Type B pancreatic cell (in vitro differentiated cells): ENCODE measurements at places on chromosomes 4 and X.
A peak's percentile ranks its signal among the peaks of the same experiment; 100 is the strongest.

GRCh38 chr4:8939160-8939839 lies 67.7 kb upstream of the HMX1 start:
- no peak overlapping the region for H3K4me3 ChIP-seq
- H3K27me3 ChIP-seq: peaks cover 12% of the 10 kb centered on the region
- no peak overlapping the region for H3K27ac ChIP-seq
- H3K36me3 ChIP-seq: no peaks in the 10 kb centered on the region

GRCh38 chr4:10490996-10491395 lies 33.8 kb upstream of the ZNF518B start:
- peaks cover 4% of the 10 kb centered on the region for H3K27me3 ChIP-seq
- no peak overlapping the region for H3K4me3 ChIP-seq
- H3K4me1 ChIP-seq: no peaks in the 10 kb centered on the region
- no peaks in the 10 kb centered on the region for H3K36me3 ChIP-seq

GRCh38 chr4:109972786-109973528 lies 60.3 kb downstream of the EGF start:
- peak overlapping the region; percentile 34 for H3K4me3 ChIP-seq
- no peaks in the 10 kb centered on the region for H3K36me3 ChIP-seq
- peak overlapping the region; percentile 59 for H3K27ac ChIP-seq
- DNase-seq: no peak
- no peaks in the 10 kb centered on the region for H3K27me3 ChIP-seq

DNA sequence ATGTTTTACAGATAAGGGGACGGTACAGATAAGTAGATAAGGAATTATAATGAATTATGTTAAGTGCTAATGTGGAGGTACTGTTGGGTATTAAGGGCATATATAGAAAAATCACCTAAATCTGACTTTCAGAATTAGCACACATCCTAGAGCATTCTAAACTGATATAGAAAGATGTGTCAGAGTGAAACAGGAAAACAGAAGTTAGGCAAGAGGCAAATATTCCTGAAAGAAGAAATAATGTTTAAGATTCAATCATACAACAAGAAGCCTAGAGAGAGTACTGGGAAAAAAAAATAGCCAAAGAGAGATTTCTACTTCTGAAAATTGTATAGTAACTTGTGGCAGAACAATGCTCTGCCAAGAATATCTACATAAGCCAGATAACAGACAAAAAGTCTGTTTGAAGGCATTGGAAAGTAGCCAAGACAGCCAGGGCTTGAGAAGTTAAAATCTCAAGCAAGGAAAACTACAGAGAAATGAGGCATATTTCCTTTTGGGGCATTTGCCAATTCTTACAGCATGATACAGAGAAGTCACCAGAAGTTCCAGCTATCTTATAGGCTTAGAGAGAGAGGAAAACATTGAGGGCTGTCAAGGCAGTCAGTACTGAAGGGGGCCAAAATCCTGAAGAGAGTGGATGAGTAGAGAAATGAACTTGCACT lies 646.0 kb downstream of the RPA4 start:
- peaks cover 14% of the 10 kb centered on the region for H3K4me1 ChIP-seq
- H3K27me3 ChIP-seq: no peaks in the 10 kb centered on the region
- no peak overlapping the region for H3K4me3 ChIP-seq
- H3K27ac ChIP-seq: no peak overlapping the region

GRCh38 chr4:139282721-139283075 lies 2.7 kb upstream of the MGARP start:
- peaks cover 16% of the 10 kb centered on the region for H3K4me1 ChIP-seq
- no peak for DNase-seq
- no peak overlapping the region for H3K4me3 ChIP-seq

GRCh38 chr4:136246876-136247275 lies 1285.4 kb downstream of the PCDH18 start:
- DNase-seq: no peak
- H3K4me3 ChIP-seq: no peak overlapping the region
- H3K4me1 ChIP-seq: no peaks in the 10 kb centered on the region
- H3K27me3 ChIP-seq: no peaks in the 10 kb centered on the region
- no peaks in the 10 kb centered on the region for H3K36me3 ChIP-seq
- H3K27ac ChIP-seq: no peak overlapping the region
